ENCODE measurements at places on chromosomes 4 and X. TPM values are rescaled to one million over a fixed set of nuclear protein-coding genes. Genes with fewer than 3 reads are reported as not detected.

DNA sequence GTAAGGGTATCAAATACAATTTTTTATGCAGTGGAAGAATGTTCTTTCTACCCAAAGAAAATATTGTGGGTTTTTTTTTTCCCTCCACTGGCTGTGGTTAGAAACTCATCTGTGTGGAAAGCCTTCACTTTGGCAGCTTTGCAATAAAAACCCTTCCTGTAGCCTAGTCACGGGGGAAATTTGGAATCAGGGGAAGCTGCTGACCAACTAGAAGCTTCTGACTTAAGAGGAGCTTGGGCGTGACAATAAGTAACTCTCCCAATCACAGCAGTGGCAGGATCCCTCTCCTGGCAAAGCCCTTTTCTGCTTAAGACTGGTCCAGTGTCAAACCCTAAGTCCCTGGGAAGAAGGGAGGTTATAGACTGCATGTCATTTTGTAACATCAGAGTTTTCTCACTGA is 87.9 kb downstream of the LRRC66 start:
- H3K36me3 ChIP-seq, result no peaks in the 10 kb centered on the region
- no peaks in the 10 kb centered on the region for H3K4me1 ChIP-seq
- no peak for DNase-seq
- peaks cover 21% of the 10 kb centered on the region for H3K27me3 ChIP-seq

Gene HELT
- total RNA-seq, result not detected

DNA sequence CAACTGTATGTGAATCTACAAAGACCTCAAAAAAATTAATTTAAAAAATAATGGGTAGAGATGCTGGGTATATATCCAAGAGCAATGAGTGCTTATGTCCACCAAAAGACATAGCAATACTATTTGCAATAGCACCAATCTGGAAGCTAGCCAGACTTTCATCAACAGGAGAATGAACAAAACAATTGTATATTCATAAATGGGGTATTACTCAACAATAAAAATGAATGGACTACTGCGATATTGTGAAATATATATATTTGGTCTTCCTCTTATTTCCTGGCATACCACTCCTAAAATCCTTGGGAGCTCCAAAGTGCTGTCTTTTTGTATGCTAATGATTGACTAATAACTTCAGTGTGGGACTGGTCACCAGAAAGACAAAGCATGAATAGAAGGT is 77.5 kb downstream of the MSN start:
- H3K36me3 ChIP-seq, result peaks cover 13% of the 10 kb centered on the region
- H3K27ac ChIP-seq, result no peak overlapping the region
- no peaks in the 10 kb centered on the region for H3K27me3 ChIP-seq

DNA sequence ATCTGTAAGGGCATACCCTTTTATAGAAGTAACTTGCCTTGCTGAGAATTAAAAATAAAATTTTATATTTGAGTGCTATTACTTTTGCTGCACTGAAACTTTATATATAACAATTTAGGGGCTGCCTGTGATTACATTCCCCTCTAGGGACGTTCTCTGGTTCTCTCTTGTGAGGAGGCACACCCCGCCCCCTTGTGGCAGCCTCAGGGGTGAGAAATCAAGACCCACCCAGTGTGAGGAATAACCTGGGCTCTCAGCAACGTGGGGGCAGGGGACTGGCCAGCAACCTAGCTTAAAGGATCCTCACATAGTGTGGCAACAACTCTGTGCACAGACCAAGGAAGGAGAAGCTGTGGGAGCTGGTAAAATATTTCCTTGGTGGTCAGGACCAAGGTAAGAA is 43.7 kb downstream of the MAGEA9 start:
- no peaks in the 10 kb centered on the region for H3K36me3 ChIP-seq
- H3K27ac ChIP-seq, result no peak overlapping the region
- peak; percentile 58 for DNase-seq
- peaks cover 5% of the 10 kb centered on the region for H3K27me3 ChIP-seq

- no peak overlapping the region for H3K27ac ChIP-seq
- H3K4me1 ChIP-seq, result peaks cover 4% of the 10 kb centered on the region
- H3K27me3 ChIP-seq, result peaks cover 23% of the 10 kb centered on the region
- H3K4me3 ChIP-seq, result no peak overlapping the region
- H3K36me3 ChIP-seq, result no peaks in the 10 kb centered on the region
- DNase-seq, result peak; percentile 28
Observed at GRCh38 chr4:1043651-1044468, 32.4 kb downstream of the FGFRL1 start.

DNA sequence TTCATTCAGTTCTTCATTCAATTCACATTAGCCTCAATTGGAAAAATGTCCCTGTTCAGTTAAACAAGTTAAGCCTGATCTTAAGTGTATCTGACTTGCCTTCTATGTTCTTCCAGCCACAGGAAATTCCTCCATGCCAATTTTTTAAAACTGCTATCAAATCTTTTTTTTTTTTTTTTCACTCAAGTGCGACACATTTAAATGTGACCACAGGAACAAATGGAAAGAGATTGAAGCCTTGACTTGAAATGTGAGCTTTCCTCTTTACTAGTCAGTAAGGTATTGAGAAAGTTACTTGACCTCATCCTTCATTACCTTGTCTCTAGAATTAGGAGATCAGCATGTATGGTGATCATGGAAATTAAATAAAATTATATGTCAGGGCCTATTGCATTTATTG is 165.1 kb downstream of the SLIT2 start:
- H3K36me3 ChIP-seq, result no peaks in the 10 kb centered on the region
- H3K4me3 ChIP-seq, result no peak overlapping the region
- DNase-seq, result no peak

Data from activated naive CD4-positive, alpha-beta T cell treated with anti-CD3 and anti-CD28 coated beads for 36 hours (primary cell).